ENCODE measurements at places on chromosomes 4 and X.

DNA sequence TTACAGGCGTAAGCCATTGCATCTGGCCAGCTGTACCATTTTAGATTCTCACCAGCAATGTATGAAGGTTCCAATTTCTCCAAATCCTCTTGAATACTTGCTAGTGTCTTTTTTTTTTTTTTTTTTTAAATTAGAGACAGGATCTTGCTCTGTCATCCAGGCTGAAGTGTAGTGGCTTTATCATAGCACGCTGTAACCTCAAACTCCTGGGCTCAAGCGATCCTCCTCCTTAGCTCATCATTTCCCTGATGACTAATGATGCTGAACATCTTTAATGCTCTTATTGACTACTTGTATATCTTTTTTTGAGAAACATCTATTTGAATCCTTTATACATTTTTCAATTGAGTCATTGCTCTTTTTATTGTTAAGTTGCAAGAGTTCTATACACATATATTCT, 40.3 kb downstream of the HDAC8 start:
- no peak for DNase-seq

DNA sequence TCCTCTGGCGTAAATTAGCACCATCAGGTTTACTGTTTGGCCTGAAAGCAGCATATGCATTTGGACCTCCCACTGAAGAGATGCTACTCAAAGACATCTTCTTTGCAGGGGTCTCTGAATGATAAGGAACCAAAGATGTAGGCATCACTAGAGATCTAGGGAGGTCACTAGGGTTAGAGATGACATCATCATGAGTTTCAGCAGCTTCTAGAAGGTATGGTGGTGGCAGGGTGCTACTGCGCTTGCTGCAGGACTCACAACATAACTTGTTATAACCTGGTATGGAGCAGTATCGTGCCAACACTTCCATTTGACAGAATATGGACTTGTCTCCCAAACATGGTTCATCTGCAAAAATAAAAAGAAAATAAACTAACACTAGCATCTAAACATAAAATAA, 251.6 kb downstream of the NPFFR2 start:
- DNase-seq: no peak

- peak; percentile 36 for DNase-seq
These were observed 88.4 kb upstream of the STIM2 start for GRCh38 chr4:26772096-26772873.

- no peak for DNase-seq
These were observed 49.7 kb upstream of the TMEM164 start for GRCh38 chrX:109952985-109953905.

DNA sequence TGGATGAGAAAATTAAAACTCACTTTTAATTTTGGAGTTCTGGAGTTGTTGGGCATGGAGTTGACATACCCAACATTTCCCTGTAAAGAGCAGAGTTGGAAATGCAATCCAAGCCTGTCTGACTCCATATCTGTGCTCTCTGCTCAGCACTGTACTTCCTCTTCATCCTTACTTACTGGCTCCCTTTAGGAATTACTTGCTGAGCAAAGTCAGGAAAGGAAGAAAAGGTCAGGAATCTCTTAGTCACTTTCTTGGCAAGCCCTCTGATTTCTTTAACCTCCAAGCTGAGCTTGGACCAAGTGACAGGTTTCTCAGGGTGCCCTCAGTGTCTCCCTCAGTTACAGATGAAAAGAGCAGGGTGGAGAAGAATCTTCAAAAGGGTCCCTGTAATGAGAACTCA, 501.5 kb downstream of the ZIC3 start:
- no peak for DNase-seq

- DNase-seq: no peak
These were observed 521.5 kb downstream of the GRID2 start for GRCh38 chr4:92825256-92825655.

- no peak for DNase-seq
These were observed 485.4 kb downstream of the INPP4B start for GRCh38 chr4:142360657-142361056.

DNA sequence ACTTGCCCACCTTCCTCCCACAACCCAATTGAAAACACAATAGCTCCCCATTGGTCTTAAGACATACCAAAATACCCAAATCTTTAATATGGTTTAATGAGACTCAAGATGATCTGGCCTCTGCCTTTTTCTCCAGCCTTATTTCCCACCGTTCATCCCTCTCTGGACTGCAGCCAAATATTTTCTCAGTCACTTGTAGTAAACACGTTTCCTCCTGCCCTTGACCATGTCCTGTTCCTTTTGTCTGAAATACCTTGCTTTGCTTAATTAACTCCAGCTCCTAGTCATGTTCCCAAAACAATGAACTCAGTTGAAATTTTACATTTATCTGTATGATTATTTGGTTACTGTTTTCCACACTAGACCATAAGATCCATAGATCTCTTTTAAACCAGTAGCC, 8.4 kb upstream of the NUP54 start:
- no peak for DNase-seq

DNA sequence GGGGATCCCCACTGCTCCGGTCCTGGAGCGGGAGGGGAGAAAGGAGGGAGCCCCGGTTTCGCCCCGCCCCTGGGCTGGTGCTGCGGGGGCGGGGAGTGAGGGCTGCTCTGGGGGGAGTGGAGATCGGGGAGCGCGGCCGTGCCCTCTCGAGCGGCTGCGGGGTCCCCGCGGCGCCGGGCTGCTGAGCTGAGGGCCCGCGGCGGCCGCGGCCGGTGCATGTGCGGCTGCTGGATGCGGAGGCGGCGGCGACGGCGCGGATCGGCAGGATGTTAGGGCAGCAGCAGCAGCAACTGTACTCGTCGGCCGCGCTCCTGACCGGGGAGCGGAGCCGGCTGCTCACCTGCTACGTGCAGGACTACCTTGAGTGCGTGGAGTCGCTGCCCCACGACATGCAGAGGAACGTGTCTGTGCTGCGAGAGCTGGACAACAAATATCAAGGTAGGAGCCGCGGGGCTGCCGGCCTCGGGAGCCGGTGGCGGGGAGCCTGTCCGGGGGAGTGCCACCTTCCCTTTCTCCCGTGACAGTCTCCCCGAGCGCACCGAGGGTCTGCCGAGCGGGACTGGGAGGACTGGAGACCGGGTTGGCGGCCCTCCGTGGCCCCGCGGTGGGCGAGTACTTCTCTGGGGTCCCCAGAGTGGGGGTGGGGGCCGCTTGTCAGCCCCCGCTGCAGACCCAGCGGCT, at the start of gene ING2:
Gene ING2 (plus strand): TSS at position 129 of the 681 bp plus-strand sequence. CDS start 138 bp downstream, at position 267.
- peak; percentile 85 for DNase-seq

GRCh38 chrX:136146614-136147314, 569 bp upstream of the FHL1 start:
- no peak for DNase-seq

DNA sequence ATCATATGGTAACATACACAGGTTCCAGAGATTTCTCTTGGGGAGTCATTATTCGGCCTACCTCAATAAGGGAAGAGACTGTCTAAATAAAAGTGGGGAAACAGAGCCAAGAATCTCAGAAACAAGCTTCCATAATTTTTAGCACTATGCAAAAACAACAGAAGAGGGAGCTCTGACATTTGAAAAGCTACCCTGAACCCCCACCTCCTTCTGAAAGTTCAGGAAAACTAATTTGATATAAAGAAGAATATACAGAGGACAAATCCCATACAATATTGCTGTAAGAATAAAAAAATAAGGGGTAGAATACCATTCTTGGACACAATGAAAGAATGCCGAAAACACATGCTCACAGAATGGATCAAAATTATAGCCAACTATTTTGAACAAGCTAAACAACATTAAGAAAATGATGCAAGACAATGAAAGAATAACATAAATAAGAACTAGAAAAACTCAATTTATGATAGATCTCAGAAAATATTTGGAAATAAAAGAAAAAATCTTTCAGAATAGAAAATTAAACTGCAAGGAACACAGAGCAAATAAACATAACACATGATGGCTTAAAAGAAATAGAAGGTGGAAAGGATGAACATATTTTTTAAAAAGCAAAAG, 14.4 kb upstream of the ZNF41 start:
- DNase-seq: no peak

DNA sequence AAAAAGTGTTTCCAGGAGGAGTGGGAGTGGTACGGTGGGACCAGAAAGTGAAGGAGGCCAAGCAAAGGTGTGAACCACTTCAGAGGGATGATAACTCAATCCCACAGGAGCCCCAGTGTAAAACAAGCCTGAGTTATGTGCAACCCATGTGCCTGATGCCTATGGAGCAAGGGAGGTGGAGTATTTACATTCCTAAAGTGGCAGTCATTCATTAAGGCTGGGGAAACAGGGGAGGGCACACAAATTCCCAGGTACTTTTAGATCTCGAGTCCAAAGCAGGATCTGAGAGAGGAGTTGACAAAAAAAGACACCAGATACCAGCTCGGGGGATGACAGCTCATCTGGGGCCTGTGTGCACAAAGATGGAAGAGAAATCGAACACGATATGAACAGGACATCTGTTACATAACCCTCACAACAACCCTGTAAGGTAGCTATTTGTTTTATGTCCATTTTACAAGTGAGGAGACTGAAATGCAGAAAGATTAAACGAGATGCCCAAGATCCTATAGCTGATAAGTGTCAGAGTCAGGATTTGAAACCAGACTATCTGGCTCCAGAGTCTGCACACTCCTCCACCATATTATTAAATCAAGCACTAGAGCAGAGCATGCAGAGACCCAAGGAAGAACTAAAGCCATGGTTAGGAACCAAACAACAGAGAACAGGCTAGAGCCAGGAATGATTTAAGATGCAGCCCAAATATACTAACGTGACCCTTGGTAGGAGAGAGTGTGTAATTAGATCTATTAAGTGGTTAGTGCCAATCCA, 91.9 kb upstream of the MAPK10 start:
- no peak for DNase-seq

DNA sequence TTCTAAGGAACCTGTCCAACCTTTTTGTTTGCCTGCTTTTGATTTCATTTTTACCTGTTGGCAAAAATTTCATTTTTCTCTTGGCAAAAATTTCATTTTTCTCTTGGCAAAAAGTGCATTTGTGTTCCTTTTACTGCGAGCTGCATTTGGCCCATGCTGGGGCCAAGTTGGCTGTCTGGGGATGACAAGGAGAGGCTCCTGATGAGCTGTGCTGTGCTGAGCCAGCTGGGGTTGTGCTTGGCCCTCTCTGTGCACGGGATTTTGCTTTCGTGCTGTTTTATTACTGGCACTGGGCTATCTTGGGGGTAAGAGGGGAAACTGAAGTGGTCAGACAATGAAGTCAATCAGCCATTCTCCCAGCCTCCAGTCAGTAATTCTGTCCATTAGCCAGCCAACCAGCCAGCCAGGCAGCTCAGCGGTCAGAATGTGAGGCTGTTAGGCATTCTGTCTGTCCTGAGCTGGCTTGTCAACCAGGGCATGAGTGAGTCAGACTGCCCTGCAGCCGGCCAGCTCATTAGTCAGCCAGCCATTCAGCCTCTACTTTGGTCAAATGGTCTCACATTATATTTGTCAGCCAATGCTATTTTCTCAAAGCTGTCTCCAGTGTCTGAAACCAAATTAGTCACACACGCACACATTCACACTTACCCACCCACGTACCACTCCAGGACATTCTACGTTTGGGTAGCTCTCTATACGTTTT, 56.9 kb upstream of the PRPS1 start:
- DNase-seq: no peak

DNA sequence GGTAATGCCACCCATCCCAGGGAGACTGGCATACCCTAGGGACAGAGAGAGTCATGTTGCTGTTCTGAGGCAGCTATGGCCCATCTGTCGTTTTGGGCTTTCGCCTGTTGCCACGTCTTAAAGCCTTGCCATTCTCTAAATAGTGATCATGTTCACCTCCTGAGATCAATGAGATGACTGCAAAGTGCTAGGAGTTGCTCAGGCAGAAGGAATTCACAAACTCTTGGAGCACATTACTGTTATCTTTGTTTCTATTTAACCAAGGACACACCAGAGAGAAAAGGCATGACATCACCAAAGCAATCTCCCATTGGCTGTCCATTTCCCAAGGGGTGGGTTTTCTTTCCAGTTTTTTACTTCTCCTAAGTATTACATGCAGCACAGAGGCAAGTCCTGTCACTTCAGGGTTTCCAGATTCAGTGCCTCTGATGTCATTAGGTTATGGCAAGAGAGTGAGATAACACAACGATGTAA, 37.1 kb upstream of the SETD7 start:
- DNase-seq: no peak

- DNase-seq: peak; percentile 71
These were observed 568 bp downstream of the CHST7 start for GRCh38 chrX:46573892-46574773.

DNA sequence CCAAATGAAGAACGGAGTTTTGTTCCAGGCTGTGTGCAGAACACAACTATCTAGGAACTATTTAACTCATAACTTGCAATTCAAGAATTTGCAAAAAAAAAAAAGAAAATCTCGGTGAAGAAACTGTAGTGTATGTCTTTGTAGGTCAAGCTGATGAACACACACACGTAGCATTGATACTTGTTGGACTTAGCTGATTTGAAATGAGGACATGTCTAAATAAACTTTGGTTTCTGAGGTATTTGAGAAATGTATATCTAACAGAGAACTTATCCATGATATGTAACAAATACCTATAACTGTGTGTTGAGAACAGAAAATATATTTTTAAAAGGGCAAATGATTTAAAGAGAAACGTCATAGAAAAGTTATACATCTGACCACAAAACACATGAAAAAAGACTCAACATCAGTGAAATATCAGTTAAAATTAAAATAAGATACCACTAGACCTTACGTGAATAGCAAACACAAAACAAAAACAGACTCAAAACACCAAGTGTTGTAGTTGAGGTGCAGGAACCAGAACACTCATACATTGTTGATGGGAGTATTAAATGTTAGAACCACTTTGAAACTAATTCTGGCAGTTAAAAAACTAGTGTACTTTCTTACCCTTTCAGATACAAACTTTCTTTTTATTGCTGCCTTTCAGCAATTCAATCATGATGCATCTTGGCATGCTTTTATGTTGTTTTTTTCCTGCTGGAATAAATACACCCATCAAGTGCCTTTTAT, 1535.8 kb upstream of the PCDH10 start:
- no peak for DNase-seq

DNA sequence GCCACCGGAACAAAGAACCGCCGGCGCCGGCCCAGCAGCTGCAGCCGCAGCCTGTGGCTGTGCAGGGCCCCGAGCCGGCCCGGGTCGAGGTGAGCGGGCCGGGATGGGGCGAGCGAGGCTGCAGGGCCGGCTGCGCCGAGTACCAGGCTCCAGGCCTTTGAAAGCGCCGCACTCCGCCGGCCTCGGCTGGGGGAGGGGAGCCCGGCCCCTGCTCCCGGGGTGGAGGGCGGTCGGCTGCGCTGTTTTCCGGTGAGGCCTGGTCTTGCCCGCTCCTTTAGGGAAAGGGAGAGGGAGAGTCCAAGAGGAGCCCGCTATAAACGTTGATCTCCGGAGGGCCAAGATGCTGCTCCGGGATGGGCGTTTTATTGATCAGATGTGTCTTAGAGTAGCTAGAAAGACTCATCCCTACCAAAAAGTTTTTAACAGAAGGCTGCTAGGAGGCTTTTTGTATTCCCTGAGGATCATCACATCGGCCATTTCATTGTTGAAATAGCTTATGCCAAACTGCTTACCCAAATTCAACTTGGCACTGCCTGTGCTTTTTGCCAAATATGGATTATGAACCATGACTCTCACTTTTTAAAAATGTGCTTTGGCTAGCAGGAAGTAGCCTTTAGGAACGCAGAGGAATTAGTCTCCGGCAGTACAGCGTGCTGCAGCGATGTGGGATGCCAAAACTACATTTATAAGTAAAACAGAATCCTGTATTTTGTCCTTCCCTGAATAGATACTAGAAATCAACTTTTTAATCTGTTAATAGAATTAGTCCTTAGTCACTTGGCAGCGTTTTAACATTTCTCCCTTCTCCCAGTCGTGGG, 760 bp downstream of the TMEM165 start:
- DNase-seq: peak; percentile 31

All from NCI-H1092 treated with DMSO at 0.1 percent for 48 hours (cell line).